ENCODE measurements at places on chromosomes 3 and 15.

- DNase-seq = peak; percentile 45
These were observed at the start of gene DLEC1 for GRCh38 chr3:38039101-38039898. Gene DLEC1 (plus strand): TSS chr3:38039208. CDS start chr3:38039226, 18 bp downstream.

- DNase-seq = no peak
These were observed 205.0 kb downstream of the RPLP1 start for GRCh38 chr15:69657626-69658025.

DNA sequence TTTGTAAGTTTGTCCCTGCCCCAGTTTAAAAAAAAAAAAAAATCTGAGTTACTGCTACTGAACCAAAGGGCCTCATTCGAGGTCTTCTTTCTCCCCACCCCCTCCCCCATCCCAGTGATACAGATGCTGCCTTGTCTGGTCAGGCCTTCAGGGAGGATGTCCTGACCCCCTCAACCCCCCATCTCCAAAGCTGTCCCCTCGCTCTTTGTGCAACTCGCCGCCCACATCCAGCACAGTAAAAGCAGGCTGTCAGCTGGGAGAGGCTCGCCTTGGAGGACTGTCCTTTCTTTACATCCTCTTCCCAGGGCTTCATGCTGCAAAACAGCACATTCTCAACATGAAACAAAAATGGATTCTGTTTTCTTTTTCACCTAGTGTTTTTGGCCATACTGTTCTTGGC lies 133.4 kb downstream of the VGLL4 start:
- no peak for DNase-seq

GRCh38 chr3:1963896-1964295 lies 134.8 kb upstream of the CNTN4 start:
- no peak for DNase-seq

DNA sequence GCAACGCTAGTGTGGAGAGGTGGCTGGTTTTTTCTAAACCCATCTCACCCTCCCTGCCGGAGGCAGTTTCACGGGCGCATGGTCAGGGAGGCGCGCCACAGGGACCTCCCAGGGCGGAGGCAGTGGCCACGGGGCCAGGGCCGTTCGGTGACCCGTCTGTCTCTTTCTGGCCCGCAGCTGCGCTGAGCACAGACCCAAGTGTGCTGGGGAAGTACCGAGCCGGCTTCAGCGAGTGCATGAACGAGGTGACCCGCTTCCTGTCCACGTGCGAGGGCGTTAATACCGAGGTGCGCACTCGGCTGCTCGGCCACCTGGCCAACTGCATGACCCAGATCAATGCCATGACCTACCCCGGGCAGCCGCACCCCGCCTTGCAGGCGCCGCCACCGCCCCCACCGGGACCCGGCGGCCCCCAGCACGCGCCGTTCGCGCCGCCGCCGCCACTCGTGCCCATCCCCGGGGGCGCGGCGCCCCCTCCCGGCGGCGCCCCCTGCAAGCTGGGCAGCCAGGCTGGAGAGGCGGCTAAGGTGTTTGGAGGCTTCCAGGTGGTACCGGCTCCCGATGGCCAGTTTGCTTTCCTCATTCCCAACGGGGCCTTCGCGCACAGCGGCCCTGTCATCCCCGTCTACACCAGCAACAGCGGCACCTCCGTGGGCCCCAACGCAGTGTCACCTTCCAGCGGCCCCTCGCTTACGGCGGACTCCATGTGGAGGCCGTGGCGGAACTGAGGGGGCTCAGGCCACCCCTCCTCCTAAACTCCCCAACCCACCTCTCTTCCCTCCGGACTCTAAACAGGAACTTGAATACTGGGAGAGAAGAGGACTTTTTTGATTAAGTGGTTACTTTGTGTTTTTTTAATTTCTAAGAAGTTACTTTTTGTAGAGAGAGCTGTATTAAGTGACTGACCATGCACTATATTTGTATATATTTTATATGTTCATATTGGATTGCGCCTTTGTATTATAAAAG lies 1.8 kb downstream of the HES1 start:
- peak; percentile 34 for DNase-seq

DNA sequence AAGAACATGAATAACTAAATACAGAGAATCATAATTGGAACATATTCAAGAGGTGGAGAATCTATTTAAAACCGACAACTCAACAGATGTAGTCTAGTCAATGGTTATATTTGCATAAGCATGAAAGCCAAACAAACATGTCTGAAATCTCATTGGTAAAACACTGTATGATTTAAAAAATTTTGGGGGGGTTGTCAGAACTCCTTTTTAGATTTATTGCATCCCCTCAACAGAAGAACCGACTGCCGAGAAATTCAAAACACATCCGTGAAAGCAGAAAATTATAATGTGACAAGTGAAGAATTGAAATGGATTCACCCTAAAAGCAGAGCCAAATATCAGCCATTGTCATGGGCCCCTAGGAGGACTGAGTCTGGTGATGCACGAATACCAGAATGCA lies 633.4 kb upstream of the KCNMB2 start:
- no peak for DNase-seq

DNA sequence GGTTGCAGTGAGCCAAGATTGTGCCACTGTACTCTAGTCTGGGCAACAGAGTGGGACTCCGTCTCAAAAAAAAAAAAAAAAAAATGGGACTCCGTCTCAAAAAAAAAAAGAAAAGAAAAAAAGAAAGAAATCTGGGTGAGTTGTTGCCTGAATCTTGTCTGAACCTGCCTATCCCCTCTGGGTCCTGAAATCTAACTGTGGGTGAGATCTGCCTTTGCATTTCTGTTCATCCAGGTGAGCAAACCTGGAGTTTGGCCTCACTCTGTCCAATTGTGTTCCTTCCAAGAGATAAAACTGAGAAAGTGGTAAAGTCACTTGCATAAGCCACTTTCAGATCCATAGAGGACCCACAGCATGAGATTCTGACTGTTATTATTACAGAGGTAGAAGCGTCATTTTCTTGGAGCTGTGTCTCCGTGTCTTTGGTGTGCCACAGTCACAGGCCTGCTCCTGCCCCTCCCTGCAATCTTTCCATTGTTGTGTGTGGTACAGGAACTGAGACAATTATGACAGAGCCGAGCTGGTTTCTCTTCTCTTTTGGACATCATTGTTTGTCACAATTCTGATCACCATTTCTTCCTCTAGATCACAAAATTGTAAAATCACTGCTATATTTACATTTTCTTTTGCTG lies 235.9 kb downstream of the LPP start:
- DNase-seq = no peak

GRCh38 chr3:17399586-17399985 lies 342.8 kb downstream of the TBC1D5 start:
- DNase-seq = no peak

- no peak for DNase-seq
These were observed 142.8 kb downstream of the CHL1 start for GRCh38 chr3:339351-339750.

DNA sequence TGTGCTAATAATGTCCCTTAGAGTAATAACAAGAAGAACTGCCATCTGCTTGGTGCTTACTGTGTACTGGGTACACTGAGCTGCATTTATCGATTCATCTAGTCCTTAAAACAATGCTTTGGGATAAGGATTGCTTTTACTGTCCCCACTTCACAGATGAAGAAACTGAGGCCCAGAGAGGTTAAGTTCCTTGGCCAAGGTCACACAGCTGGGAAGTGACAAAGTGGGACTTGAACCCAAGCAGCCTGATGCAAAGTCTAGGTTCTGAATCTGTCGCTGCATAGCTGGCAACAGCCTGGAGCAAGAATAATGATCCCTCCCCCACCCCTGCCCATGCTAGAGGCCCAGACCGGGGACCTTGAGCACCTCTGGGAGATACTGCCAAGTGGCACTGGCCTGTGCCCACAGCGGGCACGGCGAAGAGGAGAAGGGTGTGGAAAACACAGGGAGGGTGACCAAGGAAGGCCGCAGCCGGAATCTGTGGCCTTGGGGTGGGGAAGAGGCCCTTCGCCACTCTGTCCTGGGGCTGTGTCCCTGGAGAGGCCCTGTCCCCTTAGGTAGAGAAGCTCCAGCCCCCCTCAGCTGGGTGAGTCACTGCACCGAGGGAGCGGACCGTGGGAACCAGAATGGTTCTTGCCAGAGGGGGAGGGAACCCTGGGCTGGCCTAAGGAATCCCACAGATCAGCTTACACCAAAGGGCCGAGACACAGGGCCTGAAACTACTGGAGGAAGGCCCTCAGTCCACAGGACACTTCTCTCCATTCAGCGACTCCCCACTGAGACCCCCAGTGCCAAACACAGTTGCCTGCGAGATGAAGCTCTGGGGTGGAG lies 3.5 kb downstream of the PLXND1 start:
- DNase-seq = no peak

- DNase-seq = no peak
These were observed 38.7 kb upstream of the MUC13 start for GRCh38 chr3:124973290-124973689.

- no peak for DNase-seq
These were observed 192.6 kb upstream of the MBNL1 start for GRCh38 chr3:152076148-152076547.

- peak; percentile 86 for DNase-seq
These were observed 1.9 kb downstream of the CHST2 start for GRCh38 chr3:143121241-143122088.

DNA sequence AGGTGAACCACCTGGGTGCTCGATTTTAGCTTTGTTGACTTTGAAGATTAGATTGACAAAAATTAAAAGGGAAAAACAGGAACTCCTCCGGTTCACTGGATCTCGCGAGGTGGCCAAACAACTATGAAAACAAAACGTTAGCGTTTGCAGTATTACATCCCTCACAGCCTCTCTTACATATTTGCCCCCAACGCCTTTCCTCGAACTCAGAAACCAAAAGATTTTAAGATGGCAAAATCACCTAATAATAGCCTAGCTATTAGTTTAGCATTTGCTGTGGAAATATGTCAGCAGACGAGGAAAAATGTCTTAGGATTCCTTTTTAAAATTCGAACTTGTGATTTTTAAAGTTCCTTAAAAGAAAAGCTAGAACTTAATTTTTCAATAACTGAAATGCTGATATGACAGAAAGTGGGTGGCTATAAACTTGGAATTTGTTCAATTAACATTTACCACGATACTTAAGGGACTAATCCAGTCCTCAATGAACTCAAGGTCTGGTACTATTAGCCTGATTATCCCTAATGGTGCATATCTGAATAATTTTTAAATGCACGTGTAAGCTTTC lies 491 bp upstream of the SENP7 start:
- no peak for DNase-seq

DNA sequence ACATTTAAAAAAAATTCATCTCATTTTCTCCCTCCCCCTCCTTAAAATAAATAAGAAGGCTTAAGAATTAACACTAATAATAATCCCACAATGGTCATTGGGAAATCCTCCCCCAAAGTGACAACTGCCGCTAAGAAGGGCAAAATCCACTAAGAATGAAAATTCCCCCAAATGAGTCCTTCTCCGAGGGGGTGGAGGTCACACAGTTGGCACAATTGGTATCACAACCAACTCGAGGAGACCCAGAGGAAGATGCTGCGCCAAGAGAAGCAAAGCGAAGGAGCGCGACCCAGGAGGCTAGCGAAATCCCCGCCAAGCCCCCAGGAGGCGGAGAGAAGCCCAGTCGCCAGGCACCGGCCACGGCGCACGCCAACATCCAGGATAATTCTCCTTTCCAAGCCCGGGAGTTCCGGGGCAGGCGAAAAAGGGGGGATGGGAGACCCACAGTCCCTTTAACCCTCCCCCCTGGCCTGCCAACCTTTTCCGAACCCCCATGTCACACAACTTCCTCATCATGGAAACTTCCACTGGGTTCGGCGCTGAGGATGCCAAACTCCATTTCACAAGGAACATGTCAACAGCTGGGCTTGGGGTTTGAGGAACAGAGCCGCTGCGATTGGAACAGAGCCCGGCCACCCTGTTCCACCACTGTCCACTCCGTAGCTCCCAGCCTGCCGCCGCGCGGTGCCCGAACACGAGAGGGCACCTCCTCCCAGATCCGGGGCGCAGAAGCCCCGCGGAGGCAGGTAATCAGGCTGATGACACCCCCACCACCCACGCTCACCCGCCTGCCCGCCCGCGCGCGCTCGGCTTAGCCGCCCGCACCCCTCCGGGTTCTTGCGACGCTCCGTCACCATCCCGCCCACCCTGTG lies 668 bp downstream of the THRB start:
- peak; percentile 62 for DNase-seq
